ENCODE measurements at places on chromosomes 7 and 10.

- DNase-seq = no peak
Observed at GRCh38 chr7:140640060-140640637, 464 bp downstream of the DENND2A start.

DNA sequence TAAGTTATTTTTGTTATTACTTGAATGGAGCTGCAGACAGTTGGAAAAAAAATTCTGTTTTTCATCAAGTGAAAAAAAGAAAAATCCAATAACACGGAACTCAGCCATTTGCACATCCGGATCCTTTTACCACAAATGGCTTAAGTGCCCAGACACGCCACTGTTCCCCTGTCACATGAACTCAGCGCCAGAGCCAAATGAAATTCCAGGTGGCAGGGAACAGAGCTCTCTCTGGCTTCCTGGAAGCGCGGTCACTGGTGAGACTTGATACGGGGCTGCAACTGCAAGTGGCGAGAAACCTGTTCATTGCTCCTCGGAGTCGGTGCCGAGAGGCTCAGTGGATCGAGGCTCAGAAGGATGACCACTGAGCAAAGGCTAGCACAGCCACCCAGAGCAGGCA is 60.8 kb upstream of the NPTX2 start:
- no peak for DNase-seq

DNA sequence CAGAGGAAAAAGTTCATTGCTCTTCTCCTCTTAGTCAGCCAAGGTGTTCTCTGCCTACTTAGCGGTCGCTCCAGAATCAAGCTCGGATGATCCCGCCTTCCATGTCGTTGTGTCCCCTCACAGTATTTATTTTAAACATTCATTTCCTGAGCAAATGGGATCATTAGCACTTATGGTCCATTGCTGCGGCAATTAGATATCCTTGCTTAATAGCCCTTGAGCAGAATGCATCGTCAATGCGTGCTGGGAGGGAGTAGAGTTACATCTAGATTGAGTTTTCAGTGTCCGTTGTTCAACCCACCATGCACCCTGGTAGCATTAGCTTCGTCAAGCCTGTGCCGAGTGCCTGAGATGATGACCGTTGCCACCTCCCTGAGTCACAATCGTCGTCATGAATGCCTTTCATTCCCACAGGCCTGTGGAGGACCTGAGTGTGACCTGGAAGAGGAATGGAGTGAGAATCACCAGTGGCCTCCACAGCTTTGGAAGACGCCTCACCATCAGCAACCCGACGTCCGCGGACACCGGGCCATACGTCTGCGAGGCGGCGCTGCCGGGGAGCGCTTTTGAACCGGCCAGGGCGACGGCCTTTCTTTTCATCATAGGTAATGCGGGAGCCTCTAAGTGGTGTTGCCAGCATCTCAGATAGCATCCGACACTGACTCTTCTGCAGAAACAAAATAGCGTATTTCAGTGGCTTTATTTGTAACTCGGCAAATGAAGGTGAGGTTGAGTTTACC is 650.4 kb downstream of the SDK1 start:
- no peak for DNase-seq

DNA sequence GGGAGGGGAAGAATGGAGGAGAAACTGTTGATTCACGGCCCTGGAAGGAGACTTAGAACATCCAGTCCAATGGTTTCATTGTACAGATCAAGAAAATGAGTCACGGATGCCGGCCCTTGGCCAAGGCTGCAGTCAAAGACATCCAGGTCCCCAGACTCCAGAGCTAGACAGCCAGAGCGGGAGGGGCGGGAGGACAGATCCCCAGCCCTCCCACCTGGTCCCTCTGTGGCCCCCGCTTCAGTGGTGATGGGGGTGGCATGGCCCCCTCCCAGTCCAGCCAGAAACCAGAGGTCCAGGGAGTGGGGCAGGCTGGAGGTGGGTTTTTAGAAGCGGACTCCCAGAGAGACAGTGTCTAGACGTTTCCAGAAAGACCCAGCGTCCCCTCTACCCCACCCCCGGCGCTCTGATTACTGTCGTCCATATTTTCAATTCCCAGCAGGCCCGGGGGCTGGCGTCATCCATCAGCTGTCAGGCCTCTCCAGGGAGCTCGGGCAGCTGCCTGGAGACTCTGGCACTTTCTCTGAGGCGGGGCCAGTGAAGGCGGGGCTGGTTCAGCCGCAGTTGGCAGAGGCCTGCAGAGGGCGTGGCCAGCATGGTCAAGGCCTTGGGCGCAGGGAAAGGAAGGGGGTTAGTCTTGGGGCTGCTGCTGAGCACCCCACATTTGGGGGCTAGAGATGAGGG is 8.0 kb upstream of the HSPB1 start:
- no peak for DNase-seq

DNA sequence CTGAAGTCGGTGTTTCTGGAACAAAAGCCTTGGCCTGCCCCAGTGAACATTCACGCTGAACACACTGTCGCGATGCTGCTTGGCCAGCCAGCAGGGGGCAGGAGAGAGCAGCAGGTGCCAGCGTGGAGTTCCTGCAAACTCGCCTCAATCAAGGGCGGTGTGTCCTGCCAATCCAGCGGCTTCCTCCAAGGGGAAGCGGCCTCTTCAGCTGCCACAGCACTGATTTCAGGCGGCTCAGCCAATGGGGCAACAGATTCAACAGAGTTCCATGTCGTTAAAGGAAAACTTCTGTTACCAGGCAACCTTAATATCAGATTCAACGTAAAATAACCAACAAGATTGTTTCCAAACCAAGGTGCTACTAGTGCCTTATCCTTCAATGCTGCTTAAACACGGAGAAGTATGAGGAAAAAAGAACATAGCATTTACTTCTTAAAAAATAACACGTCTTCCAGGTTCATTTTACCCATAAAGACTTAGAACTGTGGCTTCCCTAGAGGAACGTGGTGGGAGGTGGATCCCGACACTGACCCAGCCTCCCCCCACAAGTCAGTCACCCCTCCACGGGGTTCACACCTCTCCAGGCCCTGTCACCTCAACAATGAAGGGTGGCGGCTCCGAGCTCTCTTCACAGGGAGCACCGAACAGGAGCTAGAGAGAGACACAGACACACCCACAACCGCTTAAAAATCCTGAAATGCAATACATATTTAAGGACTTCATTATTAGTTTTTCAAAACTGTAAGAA is 178.2 kb downstream of the DIP2C start:
- peak; percentile 77 for DNase-seq

GRCh38 chr7:50696810-50697582 is 85.7 kb downstream of the GRB10 start:
- DNase-seq = no peak

DNA sequence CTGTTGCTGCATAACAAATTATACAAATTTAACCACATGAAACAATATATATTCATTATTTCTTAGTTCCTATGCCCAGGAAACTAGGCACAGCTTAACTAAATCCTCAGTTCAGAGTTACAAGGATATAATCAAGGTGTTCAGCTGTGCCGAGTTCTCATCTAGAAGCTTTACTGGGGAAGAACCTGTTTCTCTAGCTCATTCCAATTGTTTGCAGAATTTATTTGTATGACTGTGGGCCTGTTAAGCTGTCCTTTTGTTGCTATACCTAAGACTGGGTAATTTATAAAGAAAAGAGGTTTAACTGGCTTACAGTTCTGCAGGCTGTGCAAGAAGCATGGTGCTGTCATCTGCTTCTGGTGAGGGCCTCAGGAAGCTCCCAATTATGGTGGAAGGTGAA is 21.8 kb upstream of the MDFIC start:
- no peak for DNase-seq

DNA sequence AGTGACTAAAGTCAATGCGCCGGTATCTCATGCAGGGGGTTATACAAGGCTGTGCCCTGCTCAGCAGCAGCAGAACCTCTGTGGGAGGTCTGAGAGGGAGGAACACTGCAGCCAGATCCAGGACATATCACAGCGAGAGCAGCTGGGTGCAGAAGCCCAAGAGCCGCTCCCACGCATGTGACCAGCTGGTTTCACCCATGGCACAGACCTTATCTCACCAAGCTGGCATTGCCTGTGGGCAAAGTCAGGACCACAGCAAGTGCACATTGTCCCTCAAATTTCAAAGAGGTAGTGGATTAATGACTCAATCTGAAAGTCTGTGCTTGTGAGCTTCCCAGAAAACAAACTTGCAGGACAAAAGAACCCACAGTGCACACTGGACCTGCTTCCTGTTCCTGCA is 31.6 kb upstream of the AKR1C1 start:
- no peak for DNase-seq

- DNase-seq = no peak
Observed at GRCh38 chr10:24394461-24395190, 185.7 kb downstream of the KIAA1217 start.

DNA sequence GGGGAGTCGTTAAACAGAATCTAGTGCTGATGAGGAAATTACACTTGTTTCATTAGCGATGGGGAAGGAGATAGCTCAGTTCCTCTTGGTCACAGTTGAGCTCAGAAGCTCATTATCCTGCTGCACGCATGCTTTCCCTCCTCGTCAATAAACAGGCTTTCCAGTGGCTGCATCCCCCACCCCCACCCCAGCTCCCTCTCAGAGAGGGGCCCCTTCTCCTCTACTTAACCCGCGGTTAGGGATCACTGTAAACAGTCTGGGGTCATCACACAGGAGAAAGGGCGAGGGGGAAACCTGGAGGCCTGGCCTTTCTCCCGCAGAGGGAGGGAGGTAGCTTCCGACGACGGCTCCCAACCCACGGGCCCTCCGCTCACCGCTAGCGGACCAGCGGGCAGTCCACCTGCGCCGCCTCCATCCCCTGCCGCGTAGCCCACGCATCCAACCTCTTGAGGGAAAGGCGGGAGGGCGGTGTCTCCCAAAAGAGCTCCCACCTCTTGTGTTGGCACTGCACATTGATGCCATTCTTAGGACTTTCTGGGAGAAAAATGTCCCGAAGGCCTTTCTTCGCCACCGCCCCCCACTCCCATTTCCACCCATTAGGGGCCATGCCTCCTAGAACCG is 80.8 kb downstream of the PAX2 start:
- DNase-seq = no peak

- no peak for DNase-seq
Observed at GRCh38 chr10:118844731-118845521, 90.2 kb upstream of the CACUL1 start.

- DNase-seq = no peak
Observed at GRCh38 chr7:17665029-17665428, 275.3 kb downstream of the SNX13 start.

- no peak for DNase-seq
Observed at GRCh38 chr7:134461916-134462315, 3.0 kb upstream of the AKR1B1 start.
